ENCODE measurements at places on chromosomes 11 and 22.
A peak's percentile ranks its signal among the peaks of the same experiment; 100 is the strongest.

GRCh38 chr22:49767355-49768062 lies 60.2 kb downstream of the BRD1 start:
- DNase-seq, result peak; percentile 52

DNA sequence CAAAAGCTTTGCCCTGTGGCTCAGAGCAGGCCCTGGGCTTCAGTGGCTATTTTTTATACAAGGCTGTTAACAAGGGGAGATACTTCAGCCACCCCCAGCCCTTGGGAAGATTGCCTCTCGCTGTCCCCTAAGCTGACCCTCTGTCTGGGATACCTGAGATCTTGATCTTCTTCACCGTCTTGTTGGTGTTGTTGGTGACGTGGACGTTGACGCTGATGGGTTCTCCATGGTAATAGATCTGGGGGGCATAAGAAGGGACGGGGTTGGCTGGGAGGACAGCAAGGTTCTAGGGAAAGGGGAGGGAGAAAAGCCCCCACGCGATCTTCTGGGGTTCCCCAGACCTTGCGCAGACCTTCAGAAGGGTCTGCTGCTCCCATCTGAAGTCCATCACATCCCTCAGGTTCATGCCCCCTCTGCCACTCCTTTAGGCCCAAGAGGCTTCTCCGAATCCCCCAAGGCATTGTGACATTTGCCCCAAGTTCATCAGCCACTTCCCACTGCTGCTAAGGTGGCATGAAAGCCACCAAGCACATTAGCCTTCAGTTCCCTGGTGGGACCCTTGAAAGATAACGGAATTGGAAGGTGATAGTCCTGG lies 36.7 kb downstream of the TPBGL start:
- no peak for DNase-seq

GRCh38 chr22:23110922-23111527 lies 30.8 kb downstream of the RSPH14 start:
- DNase-seq, result no peak

- no peak for DNase-seq
These were observed 817.2 kb downstream of the FAM181B start for GRCh38 chr11:81916451-81916850.

GRCh38 chr11:121681550-121682268 lies 228.9 kb upstream of the SORL1-AS1 start:
- peak; percentile 23 for DNase-seq

- DNase-seq, result peak; percentile 86
These were observed 81.1 kb upstream of the WNT7B start for GRCh38 chr22:46058091-46058420.

DNA sequence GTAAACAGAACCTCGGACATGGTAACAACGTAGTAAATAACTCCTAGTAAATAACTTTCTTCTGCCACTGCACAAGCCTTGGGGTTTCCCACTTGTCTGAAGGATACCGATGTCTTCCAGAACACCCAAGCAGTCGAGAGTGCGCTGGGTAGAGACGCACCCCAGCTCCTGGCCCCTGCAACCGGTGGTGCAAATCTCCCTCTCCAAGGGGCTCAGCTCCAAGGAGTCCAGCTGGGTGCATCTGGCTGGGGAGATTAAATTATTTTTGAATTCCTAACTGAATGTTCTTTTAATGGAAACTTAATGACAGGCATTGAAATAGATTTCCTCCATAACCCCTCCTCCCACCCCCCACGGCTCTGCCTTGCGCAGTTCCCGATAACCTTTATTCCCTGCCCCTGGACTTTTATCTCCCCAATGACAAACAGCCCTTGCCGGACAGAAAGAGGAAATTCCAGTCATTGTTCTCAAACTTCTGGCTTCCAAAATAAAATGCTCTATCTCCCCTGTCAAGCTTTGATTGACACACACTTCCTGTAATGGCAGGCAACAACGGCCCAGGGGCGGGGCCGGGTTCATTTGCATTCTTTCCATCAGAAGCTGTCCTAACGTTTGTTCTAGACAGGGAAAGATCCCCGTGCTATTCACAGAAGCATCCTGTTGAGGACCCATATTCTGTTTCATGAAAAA lies 31.2 kb downstream of the KCNJ1 start:
- DNase-seq, result peak; percentile 10

GRCh38 chr11:18699269-18699596 lies 654 bp downstream of the TMEM86A start:
- DNase-seq, result no peak

DNA sequence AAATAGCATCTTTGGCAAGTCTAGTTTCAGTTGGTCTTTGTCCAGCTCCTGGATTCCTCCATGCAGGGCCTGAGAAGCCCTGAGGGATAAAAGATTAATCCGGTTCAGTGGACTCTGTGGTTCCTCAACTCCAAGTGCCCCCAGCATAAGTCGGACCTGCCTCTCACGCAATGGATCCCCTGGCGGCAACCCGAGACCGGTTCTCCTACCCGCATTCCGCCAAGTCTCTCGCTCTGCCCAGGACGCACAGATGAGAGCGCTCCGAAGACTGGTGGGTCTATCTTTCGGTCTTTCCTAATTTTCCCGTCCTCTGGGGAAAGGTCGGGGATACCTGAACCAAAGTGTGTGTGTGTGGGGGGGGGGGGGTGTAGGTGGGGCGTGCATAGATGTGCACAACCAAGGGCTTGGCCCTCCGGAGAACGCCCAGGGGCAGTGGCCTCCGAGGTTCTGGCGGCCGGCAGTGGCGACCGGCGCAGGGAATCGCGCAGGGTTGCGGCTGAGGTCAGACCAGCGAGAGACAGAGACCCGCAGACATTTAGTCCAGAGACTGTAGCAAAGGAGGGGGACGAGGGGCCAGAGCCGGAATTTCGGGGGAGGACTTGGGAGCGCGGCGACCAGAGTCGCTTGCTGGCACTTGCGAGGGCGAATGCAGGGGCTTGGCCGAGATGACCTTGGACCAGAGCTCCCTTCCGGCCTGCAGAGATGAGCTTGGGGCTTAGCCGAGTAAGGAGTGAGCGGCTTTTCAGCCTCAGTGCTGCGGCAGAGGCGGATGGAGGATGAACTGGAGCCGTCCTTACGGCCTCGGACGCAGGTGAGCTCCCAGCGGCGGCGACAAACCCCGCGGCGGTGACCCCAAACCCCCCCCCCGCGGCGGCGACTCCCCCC lies 712 bp upstream of the SLC2A11 start:
- peak; percentile 69 for DNase-seq

DNA sequence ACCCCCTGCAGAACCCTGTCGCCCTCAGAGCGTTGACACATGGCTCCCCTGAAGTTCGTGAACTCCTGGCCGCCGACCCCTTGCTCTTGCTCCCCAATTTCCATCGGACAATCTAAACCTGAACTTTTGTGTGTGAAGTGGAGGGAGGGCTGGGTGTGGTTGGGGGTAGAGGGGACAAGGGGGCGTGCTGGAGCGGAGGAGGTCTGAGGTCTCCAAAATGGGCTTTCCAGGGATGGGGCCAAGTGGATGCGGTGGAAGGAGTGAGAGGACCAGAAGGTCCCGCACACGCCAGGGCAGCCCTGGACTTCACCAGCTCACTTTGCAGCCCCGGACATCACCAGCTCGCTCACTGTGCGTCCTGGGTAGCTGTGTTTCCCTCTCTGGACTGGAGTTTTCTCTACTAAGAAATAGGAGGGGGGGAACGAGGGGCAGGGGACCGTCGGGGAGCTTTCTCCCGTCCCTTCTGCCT lies 18.6 kb downstream of the CREB3L1 start:
- no peak for DNase-seq

- no peak for DNase-seq
These were observed 109.4 kb downstream of the LDLRAD3 start for GRCh38 chr11:36053281-36053680.

DNA sequence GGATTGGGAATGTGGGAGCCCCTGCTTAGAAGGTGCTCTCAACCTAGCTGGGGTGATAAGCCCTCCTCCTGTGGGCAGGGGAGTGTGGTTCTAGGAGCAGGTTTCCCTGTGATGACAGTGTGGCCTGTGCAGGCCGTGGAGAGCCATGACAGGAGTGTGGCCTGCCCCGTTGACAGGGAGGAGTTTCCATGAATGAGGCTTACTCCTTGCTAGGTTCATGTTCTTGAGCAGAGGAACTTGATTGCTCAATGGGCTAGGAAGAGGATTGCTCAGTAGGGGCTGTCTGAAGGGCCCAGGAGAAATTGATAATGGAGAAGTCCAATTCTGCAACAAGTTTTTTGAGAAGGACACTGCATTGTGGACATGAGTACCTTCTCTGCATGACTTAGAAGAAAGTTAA lies 92.0 kb downstream of the PPP6R3 start:
- no peak for DNase-seq
